ENCODE measurements at places on chromosomes 4 and X. TPM values are rescaled to one million over a fixed set of nuclear protein-coding genes. Genes with fewer than 3 reads are reported as not detected.
A peak's percentile ranks its signal among the peaks of the same experiment; 100 is the strongest.

DNA sequence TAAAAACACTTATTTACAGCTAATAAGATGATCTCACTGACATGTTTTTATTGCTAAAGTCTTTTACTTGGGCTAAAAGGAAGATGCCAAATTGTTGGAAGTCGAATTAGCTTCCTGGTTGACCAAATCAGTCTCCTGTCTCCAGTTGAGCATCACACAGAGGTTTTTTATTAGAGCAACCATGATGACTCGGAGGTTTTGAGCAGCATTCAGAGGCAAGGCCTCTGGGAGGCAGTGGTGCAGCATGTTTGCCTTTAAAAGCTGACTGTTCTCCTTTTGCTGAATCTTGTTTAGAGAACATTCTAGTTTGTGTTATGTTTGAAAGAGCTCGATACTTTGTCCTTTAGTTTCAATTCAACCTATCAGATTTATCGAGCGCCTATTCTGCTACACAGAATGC lies 2.1 kb downstream of the UCHL1 start:
- peaks cover 39% of the 10 kb centered on the region for H3K27me3 ChIP-seq
- H3K4me3 ChIP-seq, result no peak overlapping the region
- no peak for DNase-seq
- no peaks in the 10 kb centered on the region for H3K36me3 ChIP-seq
- H3K27ac ChIP-seq, result no peak overlapping the region

GRCh38 chr4:38688676-38689355 lies 24.8 kb downstream of the KLF3 start:
- no peak for DNase-seq
- H3K27ac ChIP-seq, result no peak overlapping the region
- H3K4me3 ChIP-seq, result no peak overlapping the region
- H3K27me3 ChIP-seq, result no peaks in the 10 kb centered on the region
- H3K36me3 ChIP-seq, result peaks cover 51% of the 10 kb centered on the region
- peaks cover 45% of the 10 kb centered on the region for H3K4me1 ChIP-seq

DNA sequence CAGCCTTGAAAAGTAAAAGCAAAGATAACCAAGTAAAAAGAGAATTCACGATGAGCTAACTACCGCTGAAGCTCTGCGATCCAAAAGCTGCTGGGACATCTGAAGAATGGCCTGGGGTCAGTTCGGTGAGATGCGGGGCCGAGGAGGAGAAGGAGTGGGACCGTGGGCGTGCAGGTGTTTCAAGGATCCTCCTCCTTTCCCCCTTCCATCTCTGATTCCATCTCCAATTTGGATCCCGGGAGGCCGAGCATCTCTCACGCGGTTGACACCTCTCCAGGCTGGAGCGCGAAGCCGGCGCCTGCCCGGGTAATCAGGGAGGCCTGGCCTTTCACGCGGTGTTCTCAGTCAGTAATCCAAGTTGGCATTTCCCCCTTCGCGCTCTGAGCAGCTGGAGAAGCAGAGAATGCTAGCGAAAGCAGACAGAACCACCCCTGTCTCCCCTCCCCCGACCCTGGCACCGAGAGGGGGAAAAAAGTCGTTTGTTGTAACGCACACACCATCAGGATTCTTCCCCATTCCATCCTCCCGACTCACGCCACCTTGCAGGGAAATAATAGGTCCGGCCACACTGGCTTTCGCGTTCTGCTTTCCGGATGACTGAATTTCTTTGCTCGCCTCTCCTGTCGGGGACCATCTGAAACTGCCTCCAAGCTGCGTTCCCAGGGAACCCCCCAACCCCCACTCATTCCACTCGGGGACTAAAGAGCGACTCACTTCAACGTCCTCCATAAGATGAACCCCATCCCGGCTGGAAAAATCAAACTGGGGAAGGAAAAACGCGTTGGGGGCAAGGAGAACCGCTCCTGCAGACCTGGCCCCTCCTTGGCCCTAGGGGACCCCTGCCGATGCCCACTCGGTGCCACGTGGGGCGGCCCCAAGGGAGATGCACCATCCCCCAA lies 6.5 kb downstream of the NEUROG2 start:
- no peak for DNase-seq
- no peak overlapping the region for H3K27ac ChIP-seq
- peak overlapping the region; percentile 48 for H3K4me3 ChIP-seq
- H3K36me3 ChIP-seq, result no peaks in the 10 kb centered on the region
- H3K4me1 ChIP-seq, result peaks cover 5% of the 10 kb centered on the region
- H3K27me3 ChIP-seq, result peaks cover 7% of the 10 kb centered on the region

DNA sequence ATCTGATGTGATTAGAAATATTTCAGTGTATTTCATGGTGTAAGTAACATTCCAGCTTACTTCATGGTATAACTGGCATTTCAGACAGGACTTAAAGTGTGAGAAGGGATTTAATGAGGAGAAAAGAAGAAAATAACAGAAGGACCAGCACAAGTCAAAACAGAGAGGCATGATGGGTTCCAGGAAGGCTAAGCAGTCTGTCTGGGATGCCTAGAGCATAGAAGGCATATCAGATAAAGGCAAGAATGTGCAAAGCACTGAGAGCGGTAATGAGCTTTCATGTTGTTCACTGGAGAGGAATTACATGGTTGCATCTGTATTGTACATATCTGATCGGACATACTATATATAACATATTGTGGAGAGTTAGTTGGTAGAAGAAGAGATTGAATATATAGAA lies 54.2 kb downstream of the GRID2 start:
- no peaks in the 10 kb centered on the region for H3K27me3 ChIP-seq
- no peak overlapping the region for H3K4me3 ChIP-seq
- no peak overlapping the region for H3K27ac ChIP-seq

DNA sequence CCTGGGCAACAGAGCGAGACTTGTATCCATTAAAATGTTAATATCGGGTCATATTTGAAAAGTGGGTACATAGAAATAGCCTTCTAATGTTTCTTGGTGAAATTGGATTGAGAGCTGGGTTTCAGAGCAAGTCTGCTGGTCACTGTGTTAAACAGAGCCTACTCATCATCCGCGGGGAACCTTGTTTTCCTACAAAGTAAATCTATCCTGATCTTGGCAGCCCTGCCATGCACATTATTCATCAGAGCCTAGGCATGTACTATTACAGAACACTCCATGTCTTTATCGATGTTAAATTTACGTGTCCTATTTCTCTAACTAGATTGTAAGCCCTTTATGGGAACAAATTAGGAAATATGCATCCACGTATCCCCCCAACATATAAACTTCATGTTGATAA lies 18.7 kb downstream of the SETD7 start:
- H3K27ac ChIP-seq, result peak overlapping the region; percentile 3
- no peaks in the 10 kb centered on the region for H3K27me3 ChIP-seq
- H3K4me3 ChIP-seq, result no peak overlapping the region
- H3K4me1 ChIP-seq, result peaks cover 50% of the 10 kb centered on the region
- no peak for DNase-seq
- no peaks in the 10 kb centered on the region for H3K36me3 ChIP-seq

DNA sequence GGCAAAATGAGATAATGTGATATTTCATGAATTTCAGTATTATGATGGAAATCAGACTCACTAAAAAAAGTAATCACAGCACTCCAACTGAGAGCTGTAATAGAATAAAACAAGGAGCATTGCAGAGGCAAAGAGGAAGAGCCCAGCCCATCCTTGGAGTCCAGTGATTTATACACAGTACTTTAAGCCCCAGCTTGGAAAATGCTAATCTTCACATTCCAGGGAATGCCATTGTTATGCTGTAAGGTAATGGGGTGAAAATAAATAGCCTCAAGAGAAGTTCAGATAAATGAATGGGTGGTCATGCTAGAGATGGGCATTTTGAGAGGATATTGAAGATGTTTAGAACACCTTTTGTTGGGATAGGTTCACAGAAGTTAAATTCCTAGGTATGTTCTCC lies 190.3 kb upstream of the TAPT1 start:
- no peak overlapping the region for H3K27ac ChIP-seq
- H3K36me3 ChIP-seq, result no peaks in the 10 kb centered on the region
- H3K27me3 ChIP-seq, result no peaks in the 10 kb centered on the region
- H3K4me1 ChIP-seq, result no peaks in the 10 kb centered on the region

The GLOD5 gene
- total RNA-seq, result not detected

- no peak overlapping the region for H3K27ac ChIP-seq
- H3K4me1 ChIP-seq, result no peaks in the 10 kb centered on the region
- no peak for DNase-seq
Measured at GRCh38 chrX:11566173-11566572, 99.5 kb downstream of the ARHGAP6 start.

- DNase-seq, result no peak
- H3K27ac ChIP-seq, result no peak overlapping the region
- no peaks in the 10 kb centered on the region for H3K27me3 ChIP-seq
- H3K4me1 ChIP-seq, result no peaks in the 10 kb centered on the region
- H3K36me3 ChIP-seq, result no peaks in the 10 kb centered on the region
Measured at GRCh38 chr4:150828159-150828558, 186.9 kb downstream of the LRBA start.

- H3K4me3 ChIP-seq, result no peak overlapping the region
- H3K27me3 ChIP-seq, result no peaks in the 10 kb centered on the region
- H3K27ac ChIP-seq, result no peak overlapping the region
- DNase-seq, result no peak
- H3K4me1 ChIP-seq, result no peaks in the 10 kb centered on the region
Measured at GRCh38 chrX:121010218-121010617, 24.7 kb upstream of the CT47A1 start.

The SPACA5 gene
- not detected for total RNA-seq

DNA sequence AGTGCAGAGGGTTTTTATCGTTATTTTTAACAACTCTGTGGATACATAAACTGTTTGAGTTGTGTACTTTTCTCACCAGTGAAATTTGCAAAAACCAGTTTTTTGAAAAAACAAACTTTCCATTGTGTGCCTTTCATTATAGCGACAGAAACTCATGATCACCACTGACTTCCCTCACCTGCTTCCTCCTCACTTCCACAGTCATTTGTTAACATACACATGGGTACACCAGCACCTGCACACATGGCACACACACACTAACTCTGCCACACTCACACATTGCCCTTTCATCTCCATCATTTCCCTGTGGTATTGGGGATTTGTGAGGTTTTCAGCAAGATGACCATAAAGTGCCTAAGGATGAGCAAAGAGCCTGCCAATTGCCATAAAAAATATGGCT lies 20.6 kb downstream of the CLDN22 start:
- no peaks in the 10 kb centered on the region for H3K4me1 ChIP-seq
- peaks cover 4% of the 10 kb centered on the region for H3K36me3 ChIP-seq
- no peaks in the 10 kb centered on the region for H3K27me3 ChIP-seq

DNA sequence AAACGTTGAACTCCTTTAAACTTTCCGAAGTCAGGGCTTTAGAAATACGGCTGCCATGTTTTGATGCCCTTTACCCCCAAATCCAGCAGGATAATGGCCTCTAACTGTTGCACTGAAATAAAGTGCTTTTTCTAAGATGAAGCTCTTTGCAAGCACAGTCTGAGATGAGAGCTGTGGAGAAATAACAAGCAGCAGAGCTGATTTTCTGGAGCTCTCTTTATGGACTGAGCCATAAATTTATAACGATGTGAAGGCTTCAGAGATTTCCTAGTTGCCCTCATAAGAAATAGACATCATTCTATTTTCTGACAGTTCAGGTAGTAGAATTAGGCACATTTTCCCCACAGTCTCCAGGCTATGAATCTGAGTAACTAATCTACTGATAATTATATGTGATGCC lies 567.3 kb downstream of the PDHA2 start:
- no peaks in the 10 kb centered on the region for H3K4me1 ChIP-seq
- no peak for DNase-seq
- no peak overlapping the region for H3K4me3 ChIP-seq
- H3K27ac ChIP-seq, result no peak overlapping the region
- no peaks in the 10 kb centered on the region for H3K27me3 ChIP-seq

GRCh38 chr4:68299492-68300457 lies 50.1 kb downstream of the YTHDC1 start:
- H3K4me1 ChIP-seq, result no peaks in the 10 kb centered on the region
- no peaks in the 10 kb centered on the region for H3K27me3 ChIP-seq

DNA sequence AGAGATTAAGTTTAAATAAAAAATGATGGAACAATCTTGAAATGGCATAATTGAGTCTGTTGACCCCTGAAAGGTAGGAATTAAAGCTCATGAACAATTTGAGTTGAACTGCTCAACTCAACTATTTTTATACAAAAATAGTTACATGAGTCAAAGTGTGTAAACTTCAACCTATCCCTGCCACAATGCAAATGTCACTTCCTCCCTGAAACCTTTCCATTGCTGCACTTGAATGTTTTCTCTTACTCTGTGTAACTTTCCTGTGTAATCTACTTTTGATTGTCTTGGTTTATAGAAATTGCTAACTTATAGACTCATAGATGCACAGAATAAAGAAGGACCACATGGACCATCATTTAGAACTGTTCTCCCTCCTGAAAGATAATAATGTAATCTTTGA lies 218.5 kb downstream of the GBA3 start:
- DNase-seq, result no peak
- H3K4me3 ChIP-seq, result no peak overlapping the region
- H3K4me1 ChIP-seq, result no peaks in the 10 kb centered on the region
- no peaks in the 10 kb centered on the region for H3K27me3 ChIP-seq
- H3K36me3 ChIP-seq, result no peaks in the 10 kb centered on the region
- no peak overlapping the region for H3K27ac ChIP-seq

DNA sequence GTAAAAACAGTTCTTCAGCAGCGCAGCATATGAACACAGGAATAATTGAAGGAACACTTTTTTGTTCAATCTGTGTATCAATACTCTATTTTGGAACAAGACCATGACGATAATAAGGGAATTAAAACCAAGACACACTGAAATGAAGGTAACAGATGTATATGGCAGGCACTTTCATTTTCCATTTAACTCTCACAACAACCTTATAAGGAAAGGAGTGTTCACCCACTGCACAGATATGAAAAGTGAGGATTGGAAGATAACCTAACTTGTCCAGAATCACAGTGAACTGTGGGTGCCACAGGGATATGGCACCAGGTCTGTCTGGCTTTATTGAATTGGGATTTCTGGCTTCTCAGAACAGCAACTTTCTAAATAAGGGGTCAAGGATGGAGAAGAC lies 153.3 kb downstream of the MID1IP1 start:
- no peaks in the 10 kb centered on the region for H3K36me3 ChIP-seq
- H3K4me1 ChIP-seq, result no peaks in the 10 kb centered on the region
- peaks cover 4% of the 10 kb centered on the region for H3K27me3 ChIP-seq
- no peak for DNase-seq

DNA sequence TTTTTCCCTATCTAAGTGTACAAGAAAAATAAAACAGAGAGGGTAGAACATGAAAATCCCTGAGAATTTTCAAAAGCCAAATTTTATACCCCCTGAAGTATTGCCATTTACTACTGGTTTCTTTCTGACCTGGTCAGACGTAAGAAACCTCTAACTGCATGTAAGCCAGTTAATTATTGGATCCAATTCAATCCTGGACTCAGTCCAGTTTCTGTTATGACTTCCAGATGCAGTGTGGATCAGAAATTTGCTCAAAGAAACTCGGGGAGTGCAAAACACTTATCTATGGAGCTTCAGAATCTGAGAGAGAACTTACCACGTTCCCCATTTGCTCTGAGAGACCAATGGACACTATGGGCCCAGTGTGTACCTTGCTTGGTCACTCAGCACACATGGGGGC lies 383.5 kb downstream of the KLHL4 start:
- H3K4me1 ChIP-seq, result no peaks in the 10 kb centered on the region
- no peak for DNase-seq
- H3K36me3 ChIP-seq, result no peaks in the 10 kb centered on the region
- peak overlapping the region; percentile 3 for H3K4me3 ChIP-seq

DNA sequence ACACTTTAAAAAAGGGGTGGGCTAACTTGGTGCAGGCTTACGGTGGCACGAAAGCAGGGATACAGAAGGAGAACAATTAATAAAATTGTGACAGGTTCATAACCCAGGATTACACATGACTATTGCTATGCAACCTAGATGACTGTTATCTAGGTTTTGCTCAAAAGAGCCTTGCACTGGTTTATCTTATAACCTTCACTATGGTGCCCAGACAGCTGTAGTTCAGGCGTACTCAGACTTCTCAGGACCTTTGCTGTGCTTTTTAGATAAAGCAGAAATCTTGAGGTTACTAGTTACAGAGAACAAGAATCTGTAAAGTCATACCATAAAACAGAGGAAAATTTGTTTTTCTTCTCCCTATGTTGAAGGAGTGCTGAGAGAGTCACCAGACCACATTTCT lies 44.4 kb downstream of the UGT2A3 start:
- H3K4me3 ChIP-seq, result no peak overlapping the region
- no peak overlapping the region for H3K27ac ChIP-seq

The FRAS1 gene
- total RNA-seq, result 3.0 TPM

Data from psoas muscle (tissue), 8 donors.